Mucosa of descending colon (tissue), 3 donors: ENCODE measurements at places on chromosomes 7 and 10.
A peak's percentile ranks its signal among the peaks of the same experiment; 100 is the strongest.

DNA sequence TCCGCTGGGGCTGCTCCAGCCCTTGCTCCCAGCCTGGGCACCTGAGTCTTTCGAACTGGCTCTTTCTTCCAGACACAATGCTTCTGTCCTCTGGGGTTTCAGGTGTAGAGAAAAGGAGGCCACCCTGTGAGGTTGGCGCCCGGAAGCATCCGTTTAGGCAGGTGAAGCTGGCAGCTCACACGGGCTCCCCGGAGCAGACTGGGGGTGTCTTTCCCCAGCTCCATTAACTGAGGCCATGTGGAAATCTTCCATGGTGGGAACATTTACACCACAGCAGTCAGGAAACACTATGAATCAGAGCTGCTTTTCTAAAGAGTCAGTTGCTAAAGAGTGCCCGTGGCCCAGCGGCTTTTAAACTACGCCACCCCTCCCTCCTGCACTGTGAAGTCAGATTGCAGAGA, 29.2 kb downstream of the PRKAG2 start:
- peak; percentile 16 for DNase-seq

- no peak for DNase-seq
Measured at GRCh38 chr7:78264105-78264504, 465.5 kb downstream of the PHTF2 start.

DNA sequence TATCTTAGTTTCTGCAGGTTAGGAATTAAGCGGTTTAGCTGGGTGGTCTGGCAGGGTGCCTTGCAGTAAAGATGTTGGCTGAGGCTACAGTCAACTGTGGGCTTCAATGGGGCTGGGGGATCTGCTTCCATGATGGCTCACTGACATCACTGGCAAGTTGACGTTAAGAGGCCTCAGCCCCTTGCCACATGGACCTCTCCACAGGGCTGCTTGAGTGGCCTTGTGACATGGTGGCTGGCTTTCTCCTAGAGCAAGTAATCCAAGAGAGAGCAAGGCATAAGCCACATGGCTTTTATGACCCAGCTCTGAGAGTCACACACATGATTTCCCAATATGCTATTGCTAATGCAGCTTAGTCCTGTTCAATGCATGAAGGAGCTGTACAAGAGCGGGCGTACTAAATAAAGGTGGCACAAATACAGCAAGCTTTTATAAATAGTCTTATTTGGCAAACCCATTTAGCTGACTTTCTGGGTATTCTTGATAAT, 109.1 kb downstream of the SEPTIN7 start:
- DNase-seq = no peak

- no peak for DNase-seq
Measured at GRCh38 chr10:114881417-114881816, 56.6 kb upstream of the TRUB1 start.

GRCh38 chr7:155734445-155734809, 77.8 kb downstream of the SHH start:
- DNase-seq = no peak

- DNase-seq = no peak
Measured at GRCh38 chr7:107118109-107118900, 50.5 kb upstream of the HBP1 start.

DNA sequence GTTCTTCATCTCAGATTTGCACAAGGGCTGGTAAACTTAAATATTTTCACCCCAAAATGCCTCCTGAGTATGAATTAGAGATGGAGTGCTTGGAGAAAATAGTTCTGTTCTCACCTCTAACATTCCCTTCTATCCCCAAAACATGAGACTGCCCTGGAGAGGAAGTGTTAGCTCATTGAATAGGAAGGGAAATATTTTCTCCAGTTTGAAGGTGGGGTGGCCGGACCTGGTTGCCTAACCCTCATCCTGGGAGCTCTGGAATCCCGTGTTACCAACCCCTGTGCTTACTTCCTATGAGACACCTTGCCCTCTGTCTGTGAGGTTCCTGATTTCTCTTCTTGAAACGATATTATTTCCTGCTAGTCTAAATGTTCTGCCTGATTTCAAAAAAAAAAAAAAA, 779 bp downstream of the IFIT2 start:
- DNase-seq = no peak

- no peak for DNase-seq
Measured at GRCh38 chr10:65952086-65952485, 973.8 kb upstream of the LRRTM3 start.
